ENCODE measurements at places on chromosomes 13 and 19.

DNA sequence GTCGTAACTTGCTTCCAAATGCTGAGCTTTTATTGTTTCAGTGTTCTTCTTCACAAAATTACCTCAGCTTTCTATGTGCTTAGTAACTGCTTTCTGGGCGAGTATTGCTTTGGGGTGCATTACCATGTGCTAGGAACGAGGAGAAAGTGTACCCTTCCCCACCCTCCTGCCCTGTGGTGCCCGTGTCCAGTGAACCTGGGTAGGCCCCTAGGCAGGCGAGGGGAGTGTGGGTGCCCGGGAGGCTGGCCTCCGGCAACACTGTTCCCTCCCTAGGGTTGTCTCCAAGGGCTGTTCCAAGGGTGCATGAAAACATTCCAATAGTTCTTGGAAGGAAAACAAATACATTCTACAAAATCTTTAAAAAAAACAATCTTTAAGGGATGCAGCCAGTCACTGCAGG is 216.5 kb upstream of the SOX1 start:
- DNase-seq = no peak

GRCh38 chr19:32581705-32582179 is 752 bp downstream of the PDCD5 start:
- peak; percentile 9 for DNase-seq

- DNase-seq = no peak
Observed at GRCh38 chr19:46606019-46606418, 4.9 kb downstream of the CALM3 start.

DNA sequence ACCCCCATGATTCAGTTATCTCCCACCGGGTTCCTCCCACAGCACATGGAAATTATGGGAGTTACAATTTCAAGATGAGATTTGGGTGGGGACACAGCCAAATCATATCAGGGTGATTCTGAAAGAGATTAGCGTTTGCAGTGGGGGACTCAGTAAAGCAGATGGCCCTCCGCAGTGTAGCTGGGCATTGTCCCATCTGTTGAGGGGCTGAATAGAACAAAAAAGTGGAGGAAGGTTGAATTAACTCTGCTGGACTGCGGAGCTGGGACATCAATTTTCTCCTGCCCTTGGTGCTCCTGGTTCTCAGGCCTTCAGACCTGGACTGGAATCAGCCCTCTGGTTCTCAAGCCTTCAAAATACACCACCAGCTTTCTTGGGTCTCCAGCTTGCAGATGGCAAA is 55.2 kb upstream of the CACNA1A start:
- DNase-seq = no peak

DNA sequence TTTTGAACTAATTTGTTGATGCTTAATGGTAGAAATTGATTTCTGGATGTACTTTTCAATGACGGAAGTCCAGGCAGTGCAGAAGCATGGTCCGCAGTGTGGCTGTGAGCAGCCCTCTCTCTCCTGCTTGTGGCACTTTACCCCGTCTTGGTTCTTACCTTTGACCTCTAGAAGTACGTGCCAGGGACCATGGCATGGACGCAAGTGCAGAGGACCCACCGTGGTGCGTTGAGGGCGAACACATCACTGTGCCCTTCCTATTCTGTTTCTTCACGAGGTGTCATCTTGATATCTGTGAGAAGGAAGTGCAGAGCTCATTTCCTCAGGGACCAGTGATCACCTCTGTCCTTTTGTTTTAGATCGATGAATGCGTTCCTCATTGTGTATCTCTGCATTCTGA is 135.2 kb downstream of the ATP11A start:
- DNase-seq = no peak

GRCh38 chr13:110379905-110380341 is 72.8 kb downstream of the COL4A2 start:
- no peak for DNase-seq

- no peak for DNase-seq
Observed at GRCh38 chr19:8404391-8405151, 8.5 kb upstream of the MARCHF2 start.

DNA sequence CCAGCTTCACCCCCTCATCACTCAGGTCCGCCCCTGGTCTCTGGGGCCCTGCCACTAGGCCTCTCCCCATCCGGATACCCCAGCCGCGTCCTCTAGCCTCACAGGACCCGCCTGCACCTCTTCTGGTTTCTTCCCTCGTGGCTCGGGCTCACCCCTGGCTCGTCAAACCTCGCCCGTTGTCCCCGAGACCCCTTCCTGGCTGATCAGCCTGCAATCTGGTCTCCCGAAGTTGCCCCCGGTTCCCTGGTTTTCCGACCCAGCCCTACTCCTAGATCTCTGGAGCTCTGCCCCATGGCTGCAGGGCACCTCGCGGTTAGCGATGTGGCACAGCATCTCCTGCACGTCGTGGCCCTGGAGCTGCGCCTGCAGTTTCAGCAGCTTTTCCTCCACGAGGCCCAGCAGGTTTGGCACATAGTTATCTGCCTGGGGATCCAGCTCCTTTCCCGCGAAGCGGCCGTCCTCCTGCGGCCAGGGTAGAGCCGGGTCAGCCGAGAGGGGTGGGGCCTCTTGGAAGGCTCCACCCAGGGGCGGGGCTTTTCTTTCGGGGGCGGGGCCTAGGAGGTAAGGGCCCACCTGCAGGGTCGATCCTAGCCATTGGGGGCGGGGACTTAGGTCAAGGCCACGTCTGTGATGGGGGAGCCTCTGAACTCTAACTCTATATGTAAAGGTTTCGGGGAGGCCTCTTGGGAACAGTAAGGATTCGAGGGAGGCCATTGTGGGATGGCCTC is 2.4 kb upstream of the RGL3 start:
- peak; percentile 29 for DNase-seq
